ENCODE measurements at places on chromosomes 13 and 19. TPM values are rescaled to one million over a fixed set of nuclear protein-coding genes. Genes with fewer than 3 reads are reported as not detected.

- no peaks in the 10 kb centered on the region for H3K36me3 ChIP-seq
- no peak overlapping the region for H3K27ac ChIP-seq
- no peaks in the 10 kb centered on the region for H3K27me3 ChIP-seq
- no peak for DNase-seq
- no peaks in the 10 kb centered on the region for H3K4me1 ChIP-seq
Observed at GRCh38 chr13:62375653-62376052, 960.0 kb upstream of the PCDH20 start.

DNA sequence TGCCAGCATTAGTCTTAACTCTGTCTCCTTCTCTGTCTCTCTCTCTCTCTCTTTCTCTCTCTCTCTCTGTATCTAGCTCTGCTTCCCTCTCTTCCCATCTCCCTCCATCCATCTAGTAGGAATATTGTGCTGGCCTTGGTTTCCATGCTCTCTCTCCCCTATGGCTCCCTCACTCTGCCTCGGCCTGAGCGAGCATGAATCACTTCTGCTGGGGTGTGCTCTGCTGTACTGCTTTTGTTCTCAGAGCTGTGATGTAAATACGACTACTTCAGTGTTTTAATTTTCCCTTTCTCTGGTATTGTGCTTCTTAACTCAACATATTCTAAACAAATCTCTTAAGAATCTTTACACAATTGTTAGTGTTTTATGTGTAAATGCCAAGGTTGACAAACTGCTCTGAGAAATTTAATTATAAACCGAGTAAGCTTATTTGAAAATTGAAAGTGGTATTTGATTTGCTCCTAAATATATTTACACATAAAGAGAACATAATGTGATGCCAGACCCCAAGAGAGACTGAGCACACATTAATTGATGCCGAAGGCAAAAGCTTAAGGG is 211.5 kb upstream of the KL start:
- H3K27me3 ChIP-seq = no peaks in the 10 kb centered on the region
- H3K4me1 ChIP-seq = peaks cover 19% of the 10 kb centered on the region
- H3K36me3 ChIP-seq = peaks cover 2% of the 10 kb centered on the region
- DNase-seq = no peak
- H3K27ac ChIP-seq = no peak overlapping the region

DNA sequence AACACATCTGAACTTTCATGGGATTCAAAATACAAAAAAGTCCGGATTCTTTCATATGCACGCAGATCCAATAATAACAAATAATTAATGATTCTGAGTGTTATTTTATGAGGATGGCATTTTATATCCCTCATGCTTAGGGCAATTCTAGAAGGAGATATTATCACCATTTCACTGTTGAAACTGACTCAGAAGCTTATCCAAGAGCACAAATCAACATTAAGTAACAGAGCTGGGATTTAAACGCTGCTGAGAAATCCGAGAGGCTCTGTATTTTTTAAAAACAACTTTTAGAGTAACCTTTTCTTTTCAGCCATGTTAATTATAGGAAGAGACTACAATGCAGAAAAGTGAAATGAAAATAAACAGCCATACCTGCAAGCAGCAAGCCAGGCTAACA is 30.3 kb downstream of the ATP7B start:
- no peak overlapping the region for H3K4me3 ChIP-seq
- no peak for DNase-seq
- no peak overlapping the region for H3K27ac ChIP-seq

The OVOL3 gene
- total RNA-seq = not detected

DNA sequence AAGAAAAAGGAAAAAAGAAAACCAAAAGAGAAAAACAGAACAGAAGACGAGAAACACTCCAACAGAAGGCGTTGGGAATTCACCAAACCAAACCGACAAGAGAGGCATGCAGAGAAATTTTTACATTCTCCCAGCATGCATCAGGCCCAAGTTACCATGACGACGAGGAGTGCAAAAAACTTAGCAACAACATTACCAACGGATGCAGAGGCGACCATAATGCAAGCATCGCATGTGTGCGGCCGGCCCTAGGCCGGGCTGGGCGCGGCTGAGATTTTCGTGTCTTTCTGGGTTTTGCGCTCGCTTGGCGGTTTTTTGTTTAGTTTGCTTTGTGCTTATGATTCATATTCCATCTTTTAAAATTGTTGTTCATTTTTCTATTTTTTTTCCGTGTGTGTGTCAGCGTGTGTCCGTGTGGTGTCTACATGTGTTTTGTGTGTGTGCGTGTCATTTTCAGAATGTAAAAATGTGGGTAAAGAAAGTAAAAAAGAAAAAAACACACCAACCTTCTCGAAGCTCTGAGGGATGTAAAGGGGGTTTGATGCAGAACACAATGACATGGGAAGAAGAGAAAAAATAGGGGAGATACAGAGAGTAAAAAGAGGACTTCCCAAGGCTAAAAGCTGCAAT is 84.9 kb downstream of the PTPRS start:
- no peaks in the 10 kb centered on the region for H3K4me1 ChIP-seq
- no peak overlapping the region for H3K27ac ChIP-seq
- no peak for DNase-seq

- H3K36me3 ChIP-seq = no peaks in the 10 kb centered on the region
- H3K4me1 ChIP-seq = no peaks in the 10 kb centered on the region
- H3K27ac ChIP-seq = peak overlapping the region; percentile 94
- H3K27me3 ChIP-seq = peaks cover 9% of the 10 kb centered on the region
- no peak for DNase-seq
- H3K4me3 ChIP-seq = no peak overlapping the region
Observed at GRCh38 chr19:35291259-35291658, 702 bp upstream of the MAG start.

The SCEL gene
- total RNA-seq = not detected

DNA sequence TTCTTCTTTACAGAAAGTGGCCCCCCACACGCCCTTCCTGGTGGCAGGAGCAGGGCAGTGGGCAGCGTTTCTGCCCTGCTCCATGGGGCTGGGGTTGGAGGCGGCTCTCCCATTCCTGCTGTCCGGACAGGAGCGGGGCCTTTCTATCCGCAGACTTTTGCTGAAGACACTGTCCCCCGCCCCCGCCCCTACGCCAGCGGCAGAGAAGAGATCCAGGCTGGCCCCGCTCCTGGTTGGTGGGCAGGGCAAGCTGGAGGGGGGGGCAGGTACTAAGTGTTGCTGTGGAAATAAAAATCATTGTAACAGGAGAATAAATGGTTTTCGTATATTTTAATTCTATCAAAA is 81.7 kb downstream of the ZNF429 start:
- H3K4me1 ChIP-seq = no peaks in the 10 kb centered on the region
- H3K27ac ChIP-seq = no peak overlapping the region
- H3K4me3 ChIP-seq = peak overlapping the region; percentile 61
- no peaks in the 10 kb centered on the region for H3K36me3 ChIP-seq
- DNase-seq = no peak

The MCF2L gene
- total RNA-seq = 59.9 TPM

GRCh38 chr19:37977992-37978391 is 71.0 kb downstream of the SIPA1L3 start:
- H3K4me1 ChIP-seq = peaks cover 24% of the 10 kb centered on the region
- peak overlapping the region; percentile 11 for H3K4me3 ChIP-seq
- H3K27ac ChIP-seq = peak overlapping the region; percentile 96
- DNase-seq = peak; percentile 23

- no peaks in the 10 kb centered on the region for H3K27me3 ChIP-seq
- H3K4me1 ChIP-seq = peaks cover 63% of the 10 kb centered on the region
Observed at GRCh38 chr13:40590112-40590862, 76.2 kb downstream of the FOXO1 start.

- H3K36me3 ChIP-seq = peaks cover 6% of the 10 kb centered on the region
- no peaks in the 10 kb centered on the region for H3K4me1 ChIP-seq
- no peak overlapping the region for H3K27ac ChIP-seq
- peaks cover 53% of the 10 kb centered on the region for H3K27me3 ChIP-seq
- no peak for DNase-seq
Observed at GRCh38 chr19:35379992-35380391, 9.1 kb downstream of the GPR42 start.

Data from neural crest cell (in vitro differentiated cells).